Stimulated activated CD8-positive, alpha-beta memory T cell treated with anti-CD3 and anti-CD28 coated beads, Interleukin-4, amount 100 ng/mL, for 1 hour (primary cell): ENCODE measurements at places on chromosomes 5 and 9.

GRCh38 chr9:136584401-136584932 lies 38.6 kb upstream of the NOTCH1 start:
- no peak for DNase-seq

- DNase-seq: no peak
Observed at GRCh38 chr5:123001808-123002207, 34.7 kb downstream of the PPIC start.

GRCh38 chr5:54296386-54296785 lies 14.0 kb downstream of the ARL15 start:
- DNase-seq: no peak

GRCh38 chr5:26192486-26192885 lies 845.9 kb downstream of the CDH9 start:
- no peak for DNase-seq

DNA sequence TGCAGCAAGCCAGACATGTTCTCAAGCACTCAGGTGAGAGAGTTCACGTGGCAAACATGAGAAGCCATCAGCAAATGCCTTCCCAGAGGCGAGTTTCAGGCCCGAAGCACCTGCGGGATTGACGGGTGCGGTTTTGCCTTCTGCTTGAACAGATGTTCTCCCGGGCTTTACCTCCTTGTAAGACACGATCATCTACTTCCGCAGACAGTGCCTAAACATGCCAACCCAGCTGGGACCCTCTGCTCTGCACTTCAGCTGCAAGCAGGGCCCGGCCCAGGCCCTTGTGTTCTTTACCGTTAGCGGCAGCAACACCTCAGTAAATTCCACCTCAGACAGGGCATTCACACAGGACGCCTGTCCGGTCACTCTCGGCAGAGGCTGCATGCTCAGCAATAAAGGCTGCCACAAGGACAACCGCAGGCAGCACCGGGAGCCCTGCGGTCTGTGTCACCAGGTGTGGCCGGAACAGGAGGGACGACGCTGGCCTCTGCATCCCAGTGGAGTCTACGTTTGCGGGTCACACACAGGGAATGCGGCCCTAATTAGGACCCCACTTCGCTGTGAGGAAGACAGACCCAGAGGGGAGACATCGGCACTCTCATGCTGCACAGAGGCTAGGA lies 139.6 kb downstream of the ROR2 start:
- DNase-seq: no peak

- DNase-seq: no peak
Observed at GRCh38 chr9:135694414-135694813, 4.9 kb downstream of the SOHLH1 start.

GRCh38 chr5:83780699-83781350 lies 60.2 kb upstream of the HAPLN1 start:
- no peak for DNase-seq

GRCh38 chr5:3365501-3366215 lies 230.0 kb upstream of the IRX1 start:
- no peak for DNase-seq

- no peak for DNase-seq
Observed at GRCh38 chr9:4583001-4583400, 79.1 kb upstream of the PLPP6 start.

DNA sequence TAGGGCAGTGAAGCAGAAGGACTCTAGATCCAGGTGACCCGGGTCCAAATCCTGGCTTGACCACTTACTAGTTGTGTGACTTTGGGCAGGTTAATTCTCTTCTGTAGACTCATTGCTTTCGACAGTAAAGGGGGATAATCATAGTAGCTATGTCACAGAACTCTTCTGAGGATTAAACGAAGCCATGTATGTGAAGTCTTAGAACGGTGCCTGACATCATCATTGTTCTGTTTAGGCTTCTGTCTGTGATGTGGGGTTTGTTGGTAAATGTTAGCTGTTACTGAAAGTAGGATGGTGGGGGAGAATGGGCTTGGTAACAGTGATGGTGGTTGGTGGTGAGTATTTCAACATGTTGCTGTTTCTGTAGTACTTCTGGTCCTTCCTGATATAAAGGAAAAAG lies 73.7 kb downstream of the MAP1B start:
- DNase-seq: no peak
